ENCODE measurements at places on chromosomes 2 and 18.
A peak's percentile ranks its signal among the peaks of the same experiment; 100 is the strongest.

DNA sequence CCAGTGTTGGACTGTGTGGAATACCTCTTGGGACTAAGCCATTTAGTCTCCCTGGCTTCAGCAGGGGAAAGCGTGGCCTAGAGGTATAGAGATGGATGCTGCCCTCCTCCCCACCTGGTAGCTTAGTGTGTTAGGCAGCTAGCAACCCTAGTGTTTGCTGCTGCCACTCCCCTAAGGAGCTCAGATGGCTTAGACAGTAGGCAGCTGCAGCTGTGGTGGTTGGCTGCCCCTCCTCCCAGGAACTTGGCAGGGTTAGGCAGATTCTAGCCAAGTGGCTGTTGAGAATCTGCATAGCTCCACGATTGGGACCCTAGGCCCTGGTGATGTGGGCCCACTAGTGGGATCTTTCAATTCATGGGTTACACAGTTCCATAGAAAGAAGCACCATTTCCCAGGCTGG is 550.4 kb upstream of the CHAC2 start:
- no peak for DNase-seq
- H3K27me3 ChIP-seq = no peaks in the 10 kb centered on the region
- H3K4me3 ChIP-seq = no peak overlapping the region
- no peaks in the 10 kb centered on the region for H3K4me1 ChIP-seq
- H3K36me3 ChIP-seq = no peaks in the 10 kb centered on the region

DNA sequence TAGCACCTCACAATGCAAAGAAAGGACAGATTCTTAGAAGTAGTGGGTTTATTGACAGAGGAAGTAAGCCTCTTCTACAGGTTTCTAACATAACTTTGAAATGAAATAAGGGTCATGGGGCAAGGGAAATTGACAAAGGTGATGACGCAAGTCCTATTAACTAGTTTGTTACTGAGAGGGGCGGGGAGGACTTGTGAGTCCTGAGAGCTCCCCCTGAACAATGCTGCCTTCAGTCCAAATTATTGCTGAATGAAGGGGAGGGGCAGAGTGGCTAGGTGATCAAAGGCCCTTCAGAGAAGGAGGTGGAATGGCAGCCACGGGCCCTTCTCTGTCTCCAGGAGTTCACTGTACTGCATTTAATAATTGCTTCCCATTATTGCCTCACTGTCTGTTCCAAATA is 390.0 kb downstream of the MEIS1 start:
- no peaks in the 10 kb centered on the region for H3K4me1 ChIP-seq
- no peak overlapping the region for H3K27ac ChIP-seq
- H3K36me3 ChIP-seq = no peaks in the 10 kb centered on the region
- H3K27me3 ChIP-seq = no peaks in the 10 kb centered on the region
- no peak for DNase-seq
- no peak overlapping the region for H3K4me3 ChIP-seq

GRCh38 chr2:54665436-54665856 is 58.0 kb upstream of the EML6 start:
- no peak overlapping the region for H3K27ac ChIP-seq
- H3K4me1 ChIP-seq = no peaks in the 10 kb centered on the region
- peak; percentile 10 for DNase-seq
- no peak overlapping the region for H3K4me3 ChIP-seq
- peaks cover 95% of the 10 kb centered on the region for H3K36me3 ChIP-seq
- H3K27me3 ChIP-seq = no peaks in the 10 kb centered on the region

DNA sequence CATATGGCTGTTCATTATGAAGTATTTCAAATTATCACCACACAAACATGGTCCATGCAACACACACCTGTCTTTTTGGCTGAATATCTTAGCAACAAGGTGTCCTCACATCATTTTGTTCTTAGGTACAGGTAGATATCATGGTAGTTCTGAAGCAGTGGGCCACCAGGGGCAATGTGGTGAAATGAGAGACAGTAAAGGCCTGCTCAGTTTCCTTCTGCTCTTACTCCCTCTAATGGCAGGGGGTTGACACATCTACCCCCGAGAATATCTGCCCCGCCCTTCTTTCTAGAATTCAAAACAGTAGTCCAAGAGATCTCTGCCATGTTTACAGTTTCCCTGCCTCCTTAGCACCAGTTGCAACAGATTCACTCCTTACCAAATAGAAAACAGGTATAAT is 147.0 kb upstream of the KLHL14 start:
- no peaks in the 10 kb centered on the region for H3K36me3 ChIP-seq
- H3K27ac ChIP-seq = no peak overlapping the region
- no peak overlapping the region for H3K4me3 ChIP-seq
- DNase-seq = no peak
- H3K27me3 ChIP-seq = no peaks in the 10 kb centered on the region
- no peaks in the 10 kb centered on the region for H3K4me1 ChIP-seq

- no peak overlapping the region for H3K27ac ChIP-seq
- H3K27me3 ChIP-seq = peaks cover 5% of the 10 kb centered on the region
- H3K4me1 ChIP-seq = no peaks in the 10 kb centered on the region
- no peak overlapping the region for H3K4me3 ChIP-seq
- H3K36me3 ChIP-seq = no peaks in the 10 kb centered on the region
- DNase-seq = no peak
These were observed 127.9 kb downstream of the EVA1A start for GRCh38 chr2:75432761-75433361.

DNA sequence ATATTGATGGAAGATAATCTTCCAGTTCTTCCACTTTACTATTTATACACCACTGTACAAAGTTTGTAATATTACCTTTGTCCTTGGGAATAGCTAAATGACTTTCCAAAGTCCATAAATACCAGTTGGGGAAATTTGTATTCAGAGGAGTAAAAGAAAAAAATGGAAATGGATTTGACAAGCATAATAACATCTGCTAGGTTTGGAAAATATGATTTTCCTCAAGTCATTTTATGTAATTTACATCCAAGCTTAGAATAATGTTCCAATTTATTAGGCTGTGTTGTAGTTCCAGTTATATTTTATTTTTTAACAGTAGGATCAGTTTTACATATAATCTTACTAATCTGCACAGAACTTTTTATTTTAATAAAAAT is 563.0 kb upstream of the PKDCC start:
- no peaks in the 10 kb centered on the region for H3K27me3 ChIP-seq
- no peak overlapping the region for H3K27ac ChIP-seq
- H3K4me3 ChIP-seq = no peak overlapping the region
- no peak for DNase-seq
- H3K36me3 ChIP-seq = no peaks in the 10 kb centered on the region
- no peaks in the 10 kb centered on the region for H3K4me1 ChIP-seq

DNA sequence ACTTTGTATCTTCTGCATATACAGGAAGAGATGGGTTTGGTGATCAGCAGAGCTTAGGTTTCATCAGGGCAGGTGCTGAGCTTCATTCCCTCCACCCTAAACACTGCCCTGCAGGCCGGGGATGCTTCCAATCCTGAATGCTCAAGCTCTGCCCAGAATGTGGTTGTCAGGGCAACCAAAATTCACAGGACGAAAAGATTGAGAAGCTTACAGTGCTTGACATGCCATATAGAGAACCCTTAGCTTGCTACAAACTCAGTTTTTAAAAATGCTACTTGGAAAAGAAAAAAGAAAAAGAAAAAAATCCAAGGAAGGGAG is 65.6 kb downstream of the SH3RF3 start:
- H3K36me3 ChIP-seq = no peaks in the 10 kb centered on the region
- no peak for DNase-seq
- peaks cover 4% of the 10 kb centered on the region for H3K27me3 ChIP-seq
- H3K27ac ChIP-seq = no peak overlapping the region
- H3K4me1 ChIP-seq = no peaks in the 10 kb centered on the region
- no peak overlapping the region for H3K4me3 ChIP-seq

- H3K36me3 ChIP-seq = no peaks in the 10 kb centered on the region
- no peak for DNase-seq
- no peak overlapping the region for H3K4me3 ChIP-seq
- no peak overlapping the region for H3K27ac ChIP-seq
- peaks cover 5% of the 10 kb centered on the region for H3K4me1 ChIP-seq
These were observed 106.9 kb upstream of the PPP1CB start for GRCh38 chr2:28644760-28645159.

DNA sequence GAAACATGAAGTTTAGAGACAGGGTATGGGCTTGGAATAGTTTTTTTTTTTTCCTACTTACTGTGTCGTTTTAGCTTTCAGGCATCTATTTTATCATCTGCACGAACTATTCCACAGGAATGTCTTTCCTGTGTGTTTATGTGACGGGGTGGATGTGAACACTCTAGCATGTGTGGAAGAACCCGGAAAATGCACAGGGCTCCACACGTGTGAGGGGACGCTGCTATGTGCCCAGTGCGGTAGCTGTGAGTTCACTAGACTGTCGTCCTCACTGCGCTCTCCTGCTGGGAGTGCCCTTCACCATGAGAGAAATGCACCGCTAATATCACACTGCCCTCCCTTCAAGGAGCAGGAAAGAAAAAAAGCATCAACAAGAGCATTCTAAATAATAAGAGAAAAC is 250.8 kb upstream of the PXDN start:
- H3K4me1 ChIP-seq = peaks cover 25% of the 10 kb centered on the region
- H3K27me3 ChIP-seq = peaks cover 8% of the 10 kb centered on the region
- no peak overlapping the region for H3K27ac ChIP-seq
- DNase-seq = no peak
- H3K36me3 ChIP-seq = no peaks in the 10 kb centered on the region

- no peaks in the 10 kb centered on the region for H3K27me3 ChIP-seq
- DNase-seq = no peak
- H3K36me3 ChIP-seq = no peaks in the 10 kb centered on the region
- H3K4me1 ChIP-seq = no peaks in the 10 kb centered on the region
- H3K4me3 ChIP-seq = no peak overlapping the region
These were observed 114.0 kb downstream of the ACAA2 start for GRCh38 chr18:49699303-49699702.

GRCh38 chr18:61639886-61640285 is 252.9 kb downstream of the RNF152 start:
- no peaks in the 10 kb centered on the region for H3K27me3 ChIP-seq
- no peaks in the 10 kb centered on the region for H3K36me3 ChIP-seq
- no peak overlapping the region for H3K27ac ChIP-seq

GRCh38 chr2:43941966-43942365 is 53.8 kb downstream of the LRPPRC start:
- H3K36me3 ChIP-seq = peaks cover 47% of the 10 kb centered on the region
- no peak for DNase-seq
- H3K4me1 ChIP-seq = no peaks in the 10 kb centered on the region
- H3K27me3 ChIP-seq = no peaks in the 10 kb centered on the region
- H3K27ac ChIP-seq = no peak overlapping the region
- H3K4me3 ChIP-seq = no peak overlapping the region

DNA sequence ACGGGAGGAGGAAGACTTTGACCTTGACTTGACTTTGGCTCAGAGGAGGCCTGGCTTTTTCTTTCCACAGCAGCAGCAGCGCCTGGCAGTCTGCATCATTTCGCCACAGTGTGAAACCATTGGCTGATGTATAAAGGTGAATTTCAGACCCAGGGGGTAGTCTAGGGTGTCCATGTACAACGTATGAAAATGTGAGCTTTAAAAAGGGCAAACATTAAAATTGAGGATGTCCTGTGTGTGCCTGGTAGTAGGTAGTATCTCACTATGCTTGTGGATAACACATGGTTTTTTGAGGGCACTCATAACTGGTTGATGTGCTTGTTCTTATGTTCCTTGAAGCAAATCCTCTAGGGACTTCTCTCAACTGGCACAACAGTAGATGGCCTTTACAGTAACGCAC is 86.1 kb downstream of the LPIN1 start:
- no peak overlapping the region for H3K27ac ChIP-seq
- DNase-seq = no peak
- no peak overlapping the region for H3K4me3 ChIP-seq
- H3K27me3 ChIP-seq = no peaks in the 10 kb centered on the region
- peaks cover 20% of the 10 kb centered on the region for H3K4me1 ChIP-seq
- peaks cover 3% of the 10 kb centered on the region for H3K36me3 ChIP-seq

GRCh38 chr2:8217468-8218030 is 464.3 kb upstream of the ID2 start:
- no peaks in the 10 kb centered on the region for H3K36me3 ChIP-seq
- no peaks in the 10 kb centered on the region for H3K27me3 ChIP-seq
- no peak for DNase-seq
- peaks cover 3% of the 10 kb centered on the region for H3K4me1 ChIP-seq
- no peak overlapping the region for H3K27ac ChIP-seq

GRCh38 chr2:39483534-39483933 is 46.4 kb upstream of the MAP4K3 start:
- no peaks in the 10 kb centered on the region for H3K36me3 ChIP-seq
- no peaks in the 10 kb centered on the region for H3K27me3 ChIP-seq
- no peaks in the 10 kb centered on the region for H3K4me1 ChIP-seq
- no peak for DNase-seq
- H3K27ac ChIP-seq = no peak overlapping the region
- no peak overlapping the region for H3K4me3 ChIP-seq

DNA sequence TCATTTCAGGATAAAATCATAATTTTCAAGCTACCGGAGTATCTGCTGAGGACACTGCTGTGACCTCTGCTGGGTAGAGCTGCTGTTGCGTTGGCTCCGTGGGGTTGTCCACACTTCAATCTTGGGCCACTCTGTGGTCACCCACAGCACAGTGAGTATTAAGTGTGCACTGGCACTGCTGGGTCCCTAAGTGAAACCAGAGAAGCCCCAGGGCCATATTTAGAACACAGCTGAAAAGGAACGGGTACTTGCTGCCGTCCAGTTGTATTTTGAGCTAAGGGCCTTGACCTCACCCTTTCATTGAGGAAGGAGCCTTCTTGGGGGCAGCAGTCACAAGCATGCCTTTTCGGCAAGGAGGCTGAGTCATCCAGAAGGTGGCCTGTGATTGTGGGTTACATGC is 10.1 kb downstream of the SLC9A4 start:
- no peaks in the 10 kb centered on the region for H3K36me3 ChIP-seq
- DNase-seq = no peak
- no peak overlapping the region for H3K4me3 ChIP-seq
- peaks cover 2% of the 10 kb centered on the region for H3K27me3 ChIP-seq
- H3K4me1 ChIP-seq = no peaks in the 10 kb centered on the region

DNA sequence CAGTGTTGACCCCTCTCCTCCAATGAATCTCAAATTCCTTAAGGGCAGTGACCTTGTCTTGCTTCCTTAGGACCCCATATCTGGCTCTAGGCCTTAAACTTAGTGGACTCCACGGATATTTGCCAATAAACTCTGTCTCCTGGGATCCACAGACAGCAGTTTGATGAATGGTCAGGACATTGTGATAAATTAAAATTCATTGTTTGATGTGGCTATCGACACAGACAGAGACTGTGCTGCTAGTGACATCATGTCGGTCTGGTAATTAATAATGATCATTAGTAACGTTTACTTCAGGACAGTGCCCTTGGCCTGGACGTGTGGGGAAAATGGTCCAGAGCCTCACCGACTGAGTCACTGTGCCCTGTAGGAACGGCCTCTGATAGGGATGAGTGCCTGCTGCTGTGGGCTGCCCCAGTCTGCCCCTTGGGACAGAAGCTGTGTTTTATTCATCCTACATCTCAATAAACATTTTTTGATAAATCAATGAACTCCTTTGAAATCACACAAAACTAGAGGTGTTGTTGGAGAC is 5.2 kb upstream of the SLC35F6 start:
- no peak for DNase-seq
- H3K27me3 ChIP-seq = no peaks in the 10 kb centered on the region
- peaks cover 9% of the 10 kb centered on the region for H3K4me1 ChIP-seq
- H3K4me3 ChIP-seq = no peak overlapping the region
- no peaks in the 10 kb centered on the region for H3K36me3 ChIP-seq
